ENCODE measurements at places on chromosomes 7 and 10.

- DNase-seq, result no peak
Observed at GRCh38 chr7:21338728-21339164, 89.1 kb upstream of the SP4 start.

GRCh38 chr7:155526225-155526624, 20.1 kb downstream of the CNPY1 start:
- peak; percentile 16 for DNase-seq

GRCh38 chr7:35736725-35737124, 41.8 kb upstream of the HERPUD2 start:
- no peak for DNase-seq

- DNase-seq, result no peak
Observed at GRCh38 chr10:17217631-17218232, 10.3 kb upstream of the VIM start.

DNA sequence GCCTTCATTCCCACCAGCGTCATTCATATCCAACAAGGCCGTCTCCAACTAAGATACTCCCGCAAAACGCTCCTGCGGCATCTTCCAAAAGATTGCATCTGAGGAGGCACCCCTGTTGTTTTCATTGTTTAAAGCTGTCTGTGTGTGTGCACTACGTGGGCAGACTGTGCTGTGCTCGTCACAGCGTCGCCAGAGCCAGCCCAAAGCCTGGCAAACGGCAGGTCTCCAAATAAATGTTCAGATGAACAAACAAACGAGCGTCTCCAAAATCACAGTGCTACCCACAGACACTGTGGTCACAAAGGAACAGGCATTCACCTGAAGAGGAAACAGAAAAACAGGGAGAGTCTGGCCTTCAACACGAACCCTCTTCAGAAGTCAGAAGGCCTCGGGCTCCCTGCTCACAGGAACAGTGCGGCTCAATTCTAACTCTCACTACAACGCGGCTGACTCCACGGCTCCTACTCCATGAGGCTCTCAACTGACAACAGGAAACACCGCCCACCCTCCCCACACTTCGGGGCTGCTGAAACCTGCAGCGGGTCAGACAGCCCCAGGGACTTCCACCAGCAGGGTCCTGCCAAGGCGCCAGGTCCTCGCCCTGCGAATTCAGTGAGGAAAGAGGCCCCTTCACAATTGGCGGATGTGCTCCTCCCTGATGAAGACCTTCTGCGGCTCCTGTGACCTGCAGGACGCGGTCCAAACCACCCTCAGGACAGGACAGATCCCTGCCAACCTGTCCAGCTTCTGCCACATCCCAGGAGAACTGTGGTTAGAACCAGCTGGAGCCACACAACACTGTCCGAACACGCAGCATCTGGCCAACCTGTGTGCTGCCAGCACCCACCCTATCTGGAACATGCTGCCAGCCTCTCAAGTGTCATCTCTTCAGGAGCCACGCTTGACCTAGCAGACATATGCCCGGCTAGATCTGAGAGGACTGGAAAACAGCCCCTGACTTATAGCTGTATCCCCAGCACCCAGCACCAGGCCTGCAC, 36.1 kb downstream of the MAD1L1 start:
- no peak for DNase-seq

- DNase-seq, result no peak
Observed at GRCh38 chr7:100211342-100211780, 8.4 kb upstream of the PVRIG start.

GRCh38 chr7:70113536-70113935, 515.3 kb downstream of the AUTS2 start:
- no peak for DNase-seq

DNA sequence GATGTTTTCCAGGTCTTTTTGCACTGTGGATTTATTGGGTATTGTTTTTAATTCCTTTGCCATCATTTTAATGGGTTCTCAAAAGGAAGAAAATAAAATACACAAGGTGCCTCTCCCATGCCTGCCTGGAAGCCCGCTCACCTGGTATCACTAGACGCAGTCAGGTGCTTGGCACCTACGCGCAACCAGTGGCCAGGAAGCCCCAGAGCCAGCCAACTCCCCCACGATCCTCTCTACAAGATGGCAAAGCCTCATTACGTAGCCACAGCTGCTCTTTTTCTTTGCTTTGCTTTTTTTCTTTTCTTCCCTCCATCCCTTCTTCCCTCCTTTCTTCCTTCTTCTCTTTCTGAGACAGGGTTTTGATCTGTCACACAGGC, 34.3 kb downstream of the BAIAP2L1 start:
- no peak for DNase-seq

DNA sequence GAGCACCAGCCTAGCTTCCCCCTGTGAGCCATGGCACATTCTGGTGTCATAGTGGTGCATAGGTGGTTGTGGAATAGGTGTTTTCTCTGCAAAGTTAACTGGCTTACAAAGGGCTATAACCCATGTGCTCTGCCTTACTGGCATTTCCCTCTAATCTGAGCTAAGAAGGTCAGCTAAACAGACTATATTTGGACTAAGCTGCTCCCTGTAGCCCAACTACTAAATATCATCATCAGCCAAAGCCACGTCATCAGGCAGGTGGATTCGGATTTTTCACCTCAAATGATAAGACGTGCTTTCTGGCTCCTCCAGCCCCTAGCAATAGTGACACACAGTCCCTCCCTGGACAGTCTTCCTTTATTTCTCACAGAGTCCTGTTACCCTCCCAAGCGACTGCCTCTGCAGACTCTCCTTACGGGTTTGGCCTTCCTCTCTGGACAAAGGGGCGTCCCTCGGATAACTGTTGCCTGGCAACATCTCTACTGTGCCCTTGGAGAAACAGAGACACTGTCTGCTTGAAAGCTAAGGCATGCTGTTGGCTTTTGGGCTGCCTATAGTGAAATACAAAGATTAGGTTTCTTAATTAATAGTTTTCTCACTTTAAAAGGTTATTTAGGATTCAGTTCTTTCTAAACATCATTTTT, 9.1 kb downstream of the SLC13A4 start:
- DNase-seq, result no peak

DNA sequence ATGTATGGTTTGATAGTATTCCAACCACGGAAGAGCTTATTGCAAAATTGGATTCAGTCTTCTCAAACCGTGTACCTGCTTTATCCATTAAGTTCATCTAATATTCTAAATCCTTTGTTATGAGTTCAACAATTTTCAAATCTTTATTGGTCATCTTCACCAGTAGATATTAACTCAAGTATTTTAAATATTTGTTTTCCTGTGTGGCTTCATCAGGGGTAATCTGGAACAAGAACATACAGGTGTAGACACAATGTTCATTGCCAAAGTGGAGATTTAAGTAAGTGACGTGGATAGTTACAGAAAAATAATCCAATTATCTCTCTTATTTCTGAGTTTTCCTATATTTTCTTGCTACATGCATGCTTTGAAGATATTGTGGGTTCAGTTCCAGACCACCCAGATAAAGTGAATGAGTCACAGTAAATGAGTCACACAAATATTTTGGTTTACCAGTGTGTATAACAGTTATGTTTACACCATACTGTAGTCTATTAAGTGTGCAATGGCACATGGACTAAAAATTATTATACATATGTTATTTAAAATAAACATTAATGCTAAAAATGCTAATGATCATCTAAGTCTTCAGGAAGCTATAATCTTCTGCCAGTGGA, 429.0 kb upstream of the POT1 start:
- DNase-seq, result no peak

DNA sequence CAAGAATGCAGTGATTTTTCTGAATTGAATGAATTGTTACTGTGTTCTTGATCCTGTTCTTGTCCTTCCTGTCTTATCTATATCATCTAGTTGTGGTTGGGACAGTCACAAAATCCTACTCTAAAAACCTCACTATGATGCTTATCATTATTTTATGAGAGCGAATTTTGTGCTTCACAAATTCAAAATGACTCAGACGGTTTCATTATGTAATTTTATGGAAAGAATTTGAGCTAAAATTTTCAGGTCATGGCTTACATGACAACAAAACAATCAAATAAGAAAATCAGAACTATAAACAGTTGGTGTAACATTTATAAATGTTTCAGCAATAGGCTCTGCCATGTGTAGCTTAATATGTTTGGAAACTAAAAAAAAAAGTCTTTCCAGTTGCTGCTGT, 6.9 kb downstream of the PRKAR2B start:
- no peak for DNase-seq

- no peak for DNase-seq
Observed at GRCh38 chr7:12549106-12549505, 21.4 kb upstream of the SCIN start.

GRCh38 chr10:30358206-30358605, 9.1 kb upstream of the MTPAP start:
- no peak for DNase-seq

DNA sequence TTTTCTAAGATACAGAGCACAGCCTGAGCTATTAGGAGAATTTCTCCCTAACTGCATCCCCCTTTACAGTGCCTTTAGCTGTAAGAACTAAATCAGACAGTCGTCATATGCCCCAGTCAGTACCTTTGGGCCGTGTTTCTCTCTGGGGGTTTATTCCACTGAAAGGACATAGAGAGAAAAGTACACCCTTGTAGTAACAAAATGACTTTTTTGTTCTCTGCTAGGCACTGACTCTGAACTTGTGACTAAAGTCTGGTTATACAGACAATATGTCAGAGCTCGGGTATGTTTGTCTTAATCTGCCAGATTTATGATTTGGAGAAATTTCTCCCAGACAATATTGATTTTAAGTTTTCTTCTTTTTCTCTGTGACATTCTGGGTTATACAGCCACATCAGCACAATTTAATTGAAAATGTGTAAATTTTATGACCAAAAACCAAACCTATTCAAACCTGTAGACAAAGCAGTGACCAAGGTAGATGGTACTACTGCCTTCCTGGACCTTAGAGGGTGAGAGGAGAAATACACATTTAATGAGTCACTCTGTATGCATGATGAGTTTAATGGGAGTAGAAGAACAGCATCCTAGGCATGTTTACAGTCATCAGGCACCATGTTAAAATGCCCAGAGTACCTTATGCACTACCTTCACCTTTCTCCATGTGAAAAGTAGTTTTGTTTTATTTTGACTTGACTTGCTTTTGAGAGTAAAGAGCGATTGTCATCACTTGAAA, 156.1 kb upstream of the PLXDC2 start:
- no peak for DNase-seq

DNA sequence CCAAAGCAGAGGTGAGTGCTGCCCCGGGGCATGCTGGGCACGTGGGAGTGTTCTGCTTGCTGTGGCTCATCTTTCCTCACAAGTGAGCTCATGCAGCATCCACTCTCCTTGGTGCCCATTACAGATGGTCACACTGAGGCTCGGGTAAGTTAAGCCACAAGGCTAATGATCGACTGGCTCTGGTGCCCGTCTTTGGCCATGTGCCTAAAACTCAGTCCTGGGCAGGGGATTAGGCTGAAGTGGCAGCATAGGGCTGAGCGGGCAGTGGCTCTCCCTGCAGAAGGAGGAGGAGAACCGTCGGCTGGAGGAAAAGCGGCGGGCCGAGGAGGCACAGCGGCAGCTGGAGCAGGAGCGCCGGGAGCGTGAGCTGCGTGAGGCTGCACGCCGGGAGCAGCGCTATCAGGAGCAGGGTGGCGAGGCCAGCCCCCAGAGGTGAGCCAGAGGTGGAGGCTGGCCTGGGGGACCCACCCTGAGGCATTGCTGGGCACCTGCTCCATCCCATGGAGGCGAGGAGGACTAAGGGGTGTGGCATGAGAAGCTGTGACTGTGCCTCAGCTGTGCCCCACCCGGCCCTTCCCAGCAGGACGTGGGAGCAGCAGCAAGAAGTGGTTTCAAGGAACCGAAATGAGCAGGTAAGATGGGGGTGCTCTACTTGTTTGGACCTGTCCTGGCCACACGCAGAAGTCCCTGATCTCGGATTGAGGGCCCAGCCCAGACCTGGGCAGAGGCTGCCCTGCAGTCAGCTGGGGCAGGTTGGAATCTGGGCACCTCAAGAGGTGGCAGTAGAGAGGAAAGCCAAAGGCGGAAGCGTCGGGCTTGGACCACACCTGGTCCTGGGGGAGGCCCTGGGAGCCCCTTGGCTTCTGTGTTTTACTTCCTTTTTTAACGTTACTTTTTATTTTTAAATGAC, 7.3 kb downstream of the PGAM2 start:
- no peak for DNase-seq

DNA sequence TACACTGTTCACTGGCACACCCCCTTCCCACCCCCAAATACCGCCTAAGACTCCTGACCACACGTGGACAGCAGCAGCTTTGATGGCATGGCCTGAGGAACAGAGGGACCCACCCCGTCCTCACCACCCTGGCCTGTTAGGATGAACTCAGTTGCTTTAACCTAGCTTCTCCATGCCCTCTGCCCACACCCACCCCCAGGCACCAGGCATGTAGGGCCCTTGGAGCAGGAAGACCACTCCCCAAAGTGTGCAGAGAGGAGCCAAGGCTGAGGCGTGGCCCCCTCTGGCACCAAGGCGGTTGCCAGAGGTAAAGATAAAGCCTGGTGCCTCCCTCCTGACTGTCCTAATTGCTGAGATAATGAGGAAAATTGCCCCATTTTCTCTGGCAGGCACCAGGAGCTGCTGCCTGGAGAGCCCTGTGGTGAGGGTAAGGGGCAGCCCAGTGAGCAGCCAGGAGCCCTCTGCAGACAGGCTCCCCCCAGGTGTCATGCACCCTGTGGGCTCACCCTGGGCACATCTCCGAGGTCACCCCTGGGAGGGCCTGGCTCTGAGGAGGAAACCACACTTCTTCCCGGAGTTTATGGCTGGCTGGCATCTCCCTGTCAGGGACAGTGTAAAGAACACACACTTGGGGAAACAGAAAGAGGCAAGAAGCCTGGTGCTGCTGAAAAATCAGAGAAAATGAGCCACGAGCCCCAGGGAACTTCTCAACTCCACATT, 47.7 kb downstream of the LRRC20 start:
- DNase-seq, result no peak

DNA sequence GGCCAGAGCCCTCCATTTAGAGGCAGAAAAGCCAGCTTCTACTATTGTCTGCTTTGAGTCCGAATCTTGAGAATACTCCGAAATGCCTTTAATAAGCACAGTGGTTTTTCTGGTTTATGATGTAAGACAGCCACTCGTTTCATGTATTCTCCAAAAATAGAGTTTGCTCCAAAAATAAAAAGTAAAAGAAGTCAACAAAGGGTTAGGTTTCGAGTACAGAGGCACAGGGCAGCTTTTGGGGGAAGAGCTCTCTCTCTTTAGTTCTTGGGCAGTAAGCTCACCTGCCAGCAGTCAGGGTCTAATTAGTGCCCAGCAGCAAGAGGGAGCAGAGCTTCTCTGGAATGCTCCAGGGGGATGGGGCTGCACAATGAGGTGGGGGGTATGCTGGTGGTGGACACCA, 20.2 kb downstream of the CREB3L2 start:
- no peak for DNase-seq

GRCh38 chr10:11682267-11682683, 59.9 kb upstream of the ECHDC3 start:
- no peak for DNase-seq

- peak; percentile 44 for DNase-seq
Observed at GRCh38 chr10:80204677-80205476, 460 bp downstream of the ANXA11 start.

GRCh38 chr7:152735443-152736004, 24.0 kb upstream of the ACTR3B start:
- DNase-seq, result no peak

GRCh38 chr7:98133181-98133580, 26.5 kb downstream of the LMTK2 start:
- DNase-seq, result peak; percentile 29

GRCh38 chr7:81608748-81609382, 161.0 kb downstream of the HGF start:
- no peak for DNase-seq

All from colonic mucosa (tissue), 4 donors.